Chondrocyte (in vitro differentiated cells): ENCODE measurements at places on chromosomes 1 and 21. TPM values are rescaled to one million over a fixed set of nuclear protein-coding genes. Genes with fewer than 3 reads are reported as not detected.

The TAL1 gene
- total RNA-seq: 0.10 TPM in 2 of 3 replicates, not detected in the other

The TMEM81 gene
- total RNA-seq: 2.5 to 3.8 TPM (median 3.7 TPM) in 3 replicates

GRCh38 chr1:223233019-223233409 is 90.0 kb upstream of the TLR5 start:
- DNase-seq: no peak

DNA sequence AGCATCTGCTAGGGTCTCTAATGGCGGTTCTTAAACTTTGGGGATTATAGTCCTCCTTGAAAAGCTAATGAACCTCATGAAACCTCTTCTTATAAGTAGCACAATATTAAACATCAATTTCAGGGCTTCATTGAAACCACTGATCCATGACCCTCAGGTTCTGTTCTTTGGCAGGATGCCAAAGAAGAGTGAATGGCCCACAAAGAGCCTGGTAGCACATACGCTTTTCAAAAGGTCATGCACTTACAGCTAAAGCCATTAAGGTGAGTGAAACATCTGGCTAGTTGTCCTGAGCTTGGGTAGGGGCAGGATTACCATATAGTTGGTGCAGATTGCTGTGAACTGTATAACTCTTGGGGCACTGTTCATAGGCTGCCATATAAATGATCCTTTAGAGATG is 42.3 kb downstream of the MDM4 start:
- no peak for DNase-seq

DNA sequence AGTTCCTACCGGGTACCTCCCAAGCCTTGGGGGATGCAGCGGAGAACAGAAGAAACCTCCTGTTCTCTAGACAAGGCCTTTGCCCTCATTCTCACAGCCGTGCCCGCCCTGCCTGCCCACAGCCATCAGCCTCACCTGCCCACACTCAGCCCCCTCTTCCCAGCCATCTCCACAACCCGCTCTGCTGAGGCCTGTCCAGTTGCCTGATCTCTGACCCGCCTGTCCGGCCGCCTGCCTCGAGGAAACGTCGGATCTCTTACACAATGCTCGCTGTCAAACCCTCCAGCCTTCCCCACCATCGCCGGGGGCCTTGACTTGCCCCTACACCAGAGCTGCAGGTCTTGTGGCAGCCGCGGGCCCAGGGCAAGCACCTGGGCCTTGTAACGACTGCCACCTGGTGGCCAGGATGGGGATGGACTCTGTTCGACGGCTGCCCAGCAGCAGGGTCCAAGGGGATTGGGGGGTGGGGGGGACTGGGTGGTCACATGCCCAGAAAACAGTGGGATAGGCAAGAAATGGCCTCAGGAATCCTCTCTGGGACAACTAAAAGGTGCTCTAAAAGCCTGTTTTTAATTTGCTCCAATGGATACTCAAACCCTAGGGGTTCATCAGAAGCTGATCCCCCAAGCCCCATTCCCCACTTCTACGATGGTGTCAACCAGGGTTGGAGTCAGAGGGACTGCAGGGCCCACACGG is 31.0 kb downstream of the SLC45A1 start:
- DNase-seq: no peak

- no peak for DNase-seq
These were observed 22.3 kb downstream of the ATPAF1 start for GRCh38 chr1:46645815-46646214.
